ENCODE measurements at places on chromosomes 3 and 15. TPM values are rescaled to one million over a fixed set of nuclear protein-coding genes. Genes with fewer than 3 reads are reported as not detected.
A peak's percentile ranks its signal among the peaks of the same experiment; 100 is the strongest.

CHL1 gene
- total RNA-seq, result 29.1 TPM

KCNH8 gene
- 0.54 TPM for total RNA-seq

DNA sequence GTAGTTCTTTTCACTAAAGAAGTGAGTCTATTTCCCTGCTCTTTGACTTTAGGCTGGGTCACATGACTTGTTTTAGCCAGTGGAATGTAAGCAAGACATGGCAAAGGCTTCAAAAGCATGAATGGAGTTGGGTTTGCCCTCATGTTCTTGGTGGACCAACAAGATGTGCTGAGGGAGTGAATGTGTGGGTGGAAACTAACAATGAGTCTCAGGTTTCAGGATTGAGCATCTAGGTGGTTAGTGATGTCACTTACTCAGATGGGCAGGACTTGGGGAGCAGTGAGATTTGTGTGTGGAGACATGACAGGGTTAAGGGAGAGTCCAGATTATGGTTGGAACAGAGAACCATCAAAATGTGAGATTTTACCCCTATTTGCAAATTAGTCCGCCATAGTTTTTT is 181.4 kb upstream of the UBE2E1 start:
- no peak for DNase-seq

GRCh38 chr3:167397826-167398225 is 17.7 kb upstream of the ZBBX start:
- DNase-seq, result no peak

GRCh38 chr3:157130467-157131251 is 29.3 kb downstream of the CCNL1 start:
- peak; percentile 77 for DNase-seq

DNA sequence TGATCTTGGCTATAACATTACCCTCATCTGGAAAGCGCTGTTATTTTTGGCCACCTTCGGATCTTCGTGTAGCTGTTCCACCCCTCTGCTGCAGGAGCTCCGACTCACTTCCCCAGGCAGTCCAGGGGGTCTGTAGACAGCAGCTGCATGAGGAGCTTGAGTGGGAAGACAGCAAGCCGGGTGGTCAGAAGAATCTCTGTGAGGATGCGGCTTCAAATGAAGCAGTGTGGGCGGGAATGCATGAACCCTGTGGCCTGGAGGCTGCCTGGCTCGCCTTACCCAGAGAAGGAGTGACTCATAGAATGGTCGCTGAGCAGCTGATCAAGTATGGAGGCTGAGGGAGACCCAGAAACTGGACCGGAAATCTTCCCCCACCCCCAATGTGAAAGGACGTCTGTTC is 45.2 kb upstream of the NR2F2 start:
- no peak for DNase-seq

- no peak for DNase-seq
Observed at GRCh38 chr3:69649120-69650065, 89.9 kb upstream of the MITF start.

GRCh38 chr15:88725305-88726210 is 77.7 kb upstream of the ACAN start:
- DNase-seq, result no peak

DNA sequence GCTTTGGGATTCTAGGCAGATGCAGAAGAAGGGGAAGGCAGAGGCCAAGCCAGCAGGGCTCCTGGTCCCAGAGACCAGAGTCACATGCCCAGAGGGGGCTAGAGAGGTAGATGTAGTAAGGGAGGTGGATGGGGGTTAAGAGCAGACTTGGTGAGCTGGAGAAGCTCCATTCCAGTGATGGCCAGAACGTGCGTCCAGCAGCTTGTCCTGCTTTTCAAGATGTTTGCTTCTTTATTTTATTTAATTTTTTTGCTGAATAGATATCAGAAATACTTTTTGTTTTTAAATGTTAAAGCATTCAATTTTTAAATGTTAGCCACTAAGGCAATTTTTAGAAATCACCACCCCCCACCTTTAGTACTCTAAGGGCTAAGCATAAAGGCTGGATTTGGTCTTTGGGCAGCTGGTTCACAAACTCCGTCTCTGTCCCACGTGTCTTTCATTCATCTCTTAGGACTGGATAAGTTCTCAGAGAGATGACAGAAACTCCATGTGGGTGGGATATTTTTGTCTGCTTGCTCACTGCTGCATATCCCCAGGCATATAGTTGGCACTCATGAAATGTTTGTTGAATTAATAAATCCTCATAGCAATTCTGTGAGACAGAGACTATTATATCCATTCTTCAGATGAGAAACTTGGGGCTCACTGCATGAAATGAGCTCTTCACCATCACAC is 6.7 kb downstream of the COLQ start:
- no peak for DNase-seq

DNA sequence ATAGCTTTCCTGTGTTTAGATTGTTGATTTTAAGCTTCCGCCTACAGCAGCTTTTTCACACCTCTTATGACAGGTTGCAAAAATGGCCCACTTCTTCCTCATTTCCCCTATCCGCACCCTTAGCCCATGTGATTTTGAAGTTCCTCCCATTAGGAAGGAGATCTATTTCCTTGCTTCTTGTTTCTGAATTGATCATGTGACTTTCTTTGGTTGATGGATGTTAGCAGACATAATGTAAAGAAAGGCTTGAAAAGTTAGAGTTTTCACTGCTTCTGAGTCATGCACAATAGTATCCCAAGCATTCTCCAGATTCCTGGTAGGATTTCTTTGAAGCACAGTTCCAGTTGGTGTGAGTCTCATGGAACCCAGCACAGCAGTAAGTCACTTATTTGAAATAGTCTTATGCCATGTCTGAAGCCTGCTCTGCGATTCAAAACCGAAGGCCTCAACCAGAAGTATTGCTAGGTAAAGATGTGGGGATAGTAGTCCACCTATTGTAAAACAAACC is 76.6 kb downstream of the EDEM1 start:
- DNase-seq, result no peak

DNA sequence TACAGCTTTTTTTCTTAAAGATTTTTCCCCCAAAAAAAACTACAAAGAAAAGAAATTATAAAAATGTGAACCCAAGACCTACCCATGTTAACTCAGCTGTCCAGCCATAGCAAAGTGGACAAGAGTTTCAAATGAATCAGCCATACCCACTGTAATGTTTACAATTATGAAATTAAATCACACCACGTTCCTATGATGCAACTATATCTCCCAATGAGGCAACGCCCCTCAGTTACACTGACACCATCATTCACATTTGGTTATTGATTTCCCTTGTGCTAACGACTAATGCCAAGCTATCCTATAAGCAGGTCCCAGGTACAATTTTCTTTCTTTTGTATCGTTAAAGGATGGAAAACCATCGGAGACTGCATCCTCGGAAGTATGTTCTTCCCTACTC is 115.1 kb upstream of the ICE2 start:
- DNase-seq, result no peak

DNA sequence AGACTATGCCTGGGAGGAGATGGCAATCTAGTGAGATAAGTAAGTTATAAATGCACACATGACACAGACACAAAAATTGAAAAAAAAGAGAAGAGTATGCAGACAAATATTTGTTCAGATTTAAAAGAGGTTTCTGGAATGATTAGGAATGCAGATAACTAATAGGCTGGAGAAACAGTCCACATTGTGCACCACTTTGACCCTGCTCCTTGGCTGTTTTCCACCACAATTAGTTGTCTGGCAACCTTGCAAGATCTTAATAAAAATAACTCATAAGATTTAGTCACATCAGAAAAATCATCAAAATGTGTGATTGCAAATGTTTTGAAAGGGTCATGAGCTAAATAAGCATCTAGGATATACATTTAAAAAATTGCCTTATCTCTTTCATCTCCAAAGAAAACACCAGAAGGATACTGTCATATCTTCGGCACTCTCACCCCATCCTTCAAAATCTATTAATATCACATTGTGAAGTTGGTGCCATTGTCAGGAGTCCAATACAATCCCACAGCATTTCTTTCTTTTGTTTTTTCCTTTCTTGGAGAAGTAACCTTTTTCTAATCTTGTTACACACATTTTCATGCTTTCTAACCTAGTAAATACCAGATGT is 153.7 kb upstream of the KCNMB2 start:
- DNase-seq, result no peak

DNA sequence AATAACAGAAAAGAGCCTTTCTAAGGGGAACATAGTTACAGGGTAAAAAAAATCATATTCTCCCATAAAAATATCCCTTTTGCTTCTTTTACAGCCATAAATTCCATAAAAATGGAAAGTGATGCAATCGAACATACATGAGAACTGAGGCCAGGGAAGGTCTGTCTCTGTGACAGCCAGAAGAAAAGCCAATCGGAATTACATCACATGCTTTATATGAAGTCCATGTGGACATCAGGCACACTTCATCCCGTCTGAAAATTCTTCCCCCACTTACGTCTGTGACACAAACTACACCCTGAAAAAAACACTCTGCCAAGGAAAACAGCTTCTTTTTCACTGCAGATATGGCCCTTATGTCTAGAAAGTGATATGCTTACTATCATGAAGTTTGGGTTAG is 323.5 kb downstream of the ERC2 start:
- DNase-seq, result no peak

- DNase-seq, result no peak
Observed at GRCh38 chr3:53035825-53036619, 9.9 kb downstream of the SFMBT1 start.

DNA sequence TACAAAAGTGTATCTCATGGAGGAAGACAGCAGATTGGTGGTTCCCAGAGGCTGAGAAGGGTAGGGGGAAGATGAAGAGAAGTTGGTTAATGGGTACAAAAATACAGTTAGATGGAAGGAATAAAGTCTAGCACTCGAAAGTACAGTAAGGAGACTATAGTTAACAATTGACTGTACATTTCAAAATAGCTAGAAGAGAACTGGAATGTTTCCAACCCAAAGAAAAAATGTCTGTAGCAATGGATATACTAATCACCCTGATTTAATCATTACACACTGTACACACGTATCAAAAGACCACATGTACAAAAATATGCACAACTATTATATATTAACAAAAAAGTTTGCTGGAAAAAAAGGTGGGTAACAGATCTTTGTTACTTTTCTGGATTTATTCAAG is 57.3 kb downstream of the THRB start:
- no peak for DNase-seq

- DNase-seq, result no peak
Observed at GRCh38 chr3:130963878-130964277, 62.7 kb downstream of the ASTE1 start.

GRCh38 chr3:64264501-64265109 is 39.3 kb upstream of the PRICKLE2 start:
- no peak for DNase-seq

GRCh38 chr15:66254089-66254950 is 770 bp upstream of the MEGF11 start:
- DNase-seq, result no peak

GRCh38 chr15:88077296-88078020 is 179.1 kb downstream of the NTRK3 start:
- DNase-seq, result no peak

GRCh38 chr3:72288955-72289691 is 504.2 kb upstream of the PROK2 start:
- peak; percentile 70 for DNase-seq

- DNase-seq, result no peak
Observed at GRCh38 chr3:55721716-55722484, 234.8 kb upstream of the WNT5A start.

- no peak for DNase-seq
Observed at GRCh38 chr3:37093481-37093880, 80.9 kb downstream of the LRRFIP2 start.

All from sigmoid colon (tissue), 7 donors.